ENCODE measurements at places on chromosomes 3 and 15. TPM values are rescaled to one million over a fixed set of nuclear protein-coding genes. Genes with fewer than 3 reads are reported as not detected.

Gene SPTBN5
- 1.1 TPM for total RNA-seq

DNA sequence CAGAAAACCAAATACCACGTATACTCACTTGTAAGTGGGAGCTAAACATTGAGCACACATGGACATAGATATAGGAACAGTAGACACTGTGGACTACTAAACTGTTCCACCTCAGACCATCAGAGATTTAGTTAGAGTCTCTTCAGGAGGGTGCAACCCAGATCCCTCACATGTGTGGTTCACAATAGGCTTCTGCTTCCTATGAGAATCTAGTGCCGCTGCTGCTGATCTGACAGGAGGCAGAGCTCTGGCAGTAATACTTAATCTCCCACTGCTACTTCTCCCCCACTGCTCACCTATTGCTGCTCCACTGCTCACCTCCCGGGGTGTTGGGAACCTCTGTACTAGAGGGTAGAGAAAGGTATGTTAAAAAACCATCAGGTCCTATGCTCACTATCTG is 533.3 kb downstream of the NSUN3 start:
- no peak for DNase-seq

- peak; percentile 14 for DNase-seq
Observed at GRCh38 chr3:141825216-141826011, 51.0 kb upstream of the ATP1B3 start.

DNA sequence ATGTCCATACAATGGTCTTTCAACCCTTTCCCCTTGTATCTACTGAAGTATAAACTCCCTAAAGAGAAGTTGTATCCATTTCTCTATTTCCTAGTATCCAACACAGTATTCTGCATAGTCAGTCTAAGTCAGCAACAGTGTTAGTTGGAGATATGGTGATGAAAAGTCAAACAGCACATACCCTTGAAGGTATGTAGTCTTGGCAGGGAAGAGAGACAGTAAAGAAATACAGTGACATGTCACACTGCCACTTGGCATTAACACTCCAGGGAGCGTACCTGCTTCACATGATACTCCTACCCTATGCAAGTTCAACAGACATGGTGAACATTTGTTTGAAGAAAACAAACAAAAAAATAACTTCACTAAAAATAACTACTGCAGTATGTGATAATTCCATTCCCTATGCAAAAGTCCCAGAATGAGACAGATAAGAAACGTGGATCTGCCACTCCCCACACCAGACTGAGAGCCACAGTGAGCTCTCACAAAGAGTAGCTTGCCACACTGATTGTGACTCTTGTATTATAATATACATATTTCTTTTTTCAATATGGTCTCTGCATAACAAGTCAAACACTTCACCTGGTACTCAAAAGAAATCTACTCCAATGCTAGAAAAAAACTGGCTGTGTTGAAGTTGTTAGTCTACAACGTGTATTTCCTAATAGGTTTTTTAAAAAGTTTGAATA is 5.9 kb downstream of the PDCD10 start:
- no peak for DNase-seq

- DNase-seq, result no peak
Observed at GRCh38 chr15:89767411-89767915, 8.7 kb upstream of the MESP2 start.

Gene COL6A6
- 0.21 TPM for total RNA-seq

Gene ZNF385D
- total RNA-seq, result not detected

DNA sequence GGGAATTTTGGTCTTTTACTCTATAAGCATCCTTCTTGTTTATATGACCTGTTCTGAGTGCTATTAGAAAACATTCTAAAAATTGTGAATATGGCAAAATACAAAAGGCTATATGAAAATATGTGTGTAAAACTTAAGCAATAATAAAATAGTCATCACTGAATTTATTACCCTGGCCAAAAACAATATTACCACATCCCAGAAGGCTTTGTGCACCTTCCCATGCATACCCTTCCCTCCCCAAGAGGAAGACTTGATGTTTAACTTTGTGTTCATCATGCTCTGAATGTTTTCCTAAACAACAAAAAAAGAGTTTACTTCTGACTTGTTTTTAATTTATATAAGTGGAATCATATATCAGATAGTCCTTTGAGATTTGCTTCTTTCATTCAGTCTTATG is 155.1 kb upstream of the TNIK start:
- DNase-seq, result no peak

GRCh38 chr3:151305060-151305774 is 11.4 kb downstream of the GPR87 start:
- peak; percentile 97 for DNase-seq

- DNase-seq, result no peak
Observed at GRCh38 chr15:74782259-74783071, 585 bp downstream of the CSK start.

- no peak for DNase-seq
Observed at GRCh38 chr3:138687236-138687635, 78.7 kb downstream of the FAIM start.

DNA sequence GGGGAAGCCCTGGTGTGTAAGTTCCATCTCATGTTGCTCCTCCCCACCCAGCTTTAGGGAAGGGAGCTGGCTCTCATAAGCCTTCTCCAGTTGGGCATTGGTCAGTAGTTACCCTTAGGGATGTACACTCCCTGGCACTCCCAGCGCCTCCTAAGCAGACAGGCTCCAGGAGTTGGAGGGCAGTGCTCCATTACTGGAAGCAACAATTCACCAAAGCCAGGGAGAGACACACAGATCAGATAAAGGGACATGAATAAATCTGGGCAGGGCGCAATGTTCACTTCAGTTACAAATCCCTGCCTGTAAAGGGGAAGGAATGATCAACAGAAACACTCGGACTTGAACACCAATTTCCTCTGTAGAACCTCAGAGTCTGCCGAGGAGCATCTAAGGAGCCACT is 169.1 kb upstream of the CTNNB1 start:
- DNase-seq, result no peak

GRCh38 chr3:60048447-60048848 is 998.6 kb upstream of the CFAP20DC start:
- no peak for DNase-seq

Gene LSMEM2
- total RNA-seq, result 1.1 TPM

- DNase-seq, result no peak
Observed at GRCh38 chr3:166713787-166714186, 666.3 kb downstream of the ZBBX start.

DNA sequence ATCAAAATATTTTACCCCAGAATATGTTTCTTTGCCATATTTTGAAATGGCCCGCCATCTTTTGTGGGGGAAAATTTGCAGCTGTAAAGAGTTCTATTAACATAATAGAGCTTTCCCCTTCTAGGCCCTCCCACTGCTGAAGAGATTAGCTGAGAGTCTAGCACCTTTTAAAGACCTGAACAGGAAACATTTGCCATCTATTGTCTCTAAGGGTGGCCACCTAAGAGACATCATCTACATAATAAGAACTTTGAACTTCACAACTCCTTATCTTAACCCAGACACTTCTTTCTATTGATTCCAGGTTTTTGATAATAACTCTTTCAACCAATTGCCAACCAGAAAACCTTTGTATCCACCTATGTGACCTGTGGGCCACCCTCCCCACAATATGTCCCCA is 54.7 kb upstream of the TRPM1 start:
- DNase-seq, result no peak

- no peak for DNase-seq
Observed at GRCh38 chr3:108985844-108986243, 32.2 kb upstream of the GUCA1C start.

- DNase-seq, result no peak
Observed at GRCh38 chr15:74937272-74937589, 642 bp downstream of the COX5A start.

Gene CCDC51
- 29.9 TPM for total RNA-seq

DNA sequence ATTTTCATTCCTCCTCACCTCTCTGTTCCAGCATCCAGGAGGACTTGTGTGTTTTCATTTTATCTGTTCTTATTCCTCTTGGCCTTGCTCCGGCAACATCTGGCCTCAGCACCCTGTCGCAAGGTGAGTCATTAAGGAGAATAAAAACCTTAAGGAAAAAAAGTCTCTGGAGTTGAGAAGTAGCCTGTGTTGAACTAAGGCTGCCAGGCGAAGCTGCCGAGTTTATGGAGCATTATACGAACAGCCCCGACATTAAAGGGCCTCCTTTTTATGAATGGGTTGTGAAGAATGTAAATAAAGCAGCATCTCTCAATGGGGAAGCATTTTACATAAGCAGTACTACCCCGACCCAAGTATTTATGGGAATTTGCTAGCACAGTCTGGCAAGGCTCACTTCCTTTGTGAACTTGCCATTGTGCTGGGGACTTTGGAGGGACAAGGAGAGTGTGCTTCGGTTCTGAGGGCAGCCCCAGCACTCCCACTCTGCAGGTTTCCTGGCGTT is 4.7 kb downstream of the BAHD1 start:
- DNase-seq, result peak; percentile 37

GRCh38 chr3:150697646-150698045 is 6.1 kb downstream of the ERICH6 start:
- no peak for DNase-seq

GRCh38 chr3:154517404-154517803 is 87.4 kb upstream of the GPR149 start:
- no peak for DNase-seq

DNA sequence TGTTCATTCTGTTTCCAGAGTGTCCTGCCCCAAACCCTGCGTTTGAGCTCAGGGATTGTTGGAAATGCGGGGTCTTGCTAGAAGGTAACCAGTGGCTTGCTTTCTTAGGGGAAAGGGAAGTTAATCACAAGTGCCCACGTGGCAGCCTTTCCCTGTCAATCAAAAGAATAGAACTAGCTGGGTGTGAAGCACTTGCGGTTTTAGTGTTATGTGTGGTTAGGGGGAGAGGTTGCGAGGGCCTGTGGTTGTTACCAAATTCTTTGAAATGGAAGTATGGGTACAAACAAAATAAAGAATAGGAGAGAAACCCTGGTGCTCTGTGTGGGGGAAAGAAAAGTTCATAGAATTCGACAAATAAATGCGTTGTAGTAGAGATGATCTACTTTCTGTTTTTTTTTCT is 67.6 kb downstream of the FNDC3B start:
- DNase-seq, result peak; percentile 40

Gene MRAS
- 12.3 TPM for total RNA-seq

- DNase-seq, result peak; percentile 79
Observed at GRCh38 chr15:92906563-92907081, 6.5 kb downstream of the CHD2 start.

- no peak for DNase-seq
Observed at GRCh38 chr3:69809076-69809835, 70.0 kb downstream of the MITF start.

GRCh38 chr3:67416703-67417102 is 237.7 kb downstream of the SUCLG2 start:
- no peak for DNase-seq

DNA sequence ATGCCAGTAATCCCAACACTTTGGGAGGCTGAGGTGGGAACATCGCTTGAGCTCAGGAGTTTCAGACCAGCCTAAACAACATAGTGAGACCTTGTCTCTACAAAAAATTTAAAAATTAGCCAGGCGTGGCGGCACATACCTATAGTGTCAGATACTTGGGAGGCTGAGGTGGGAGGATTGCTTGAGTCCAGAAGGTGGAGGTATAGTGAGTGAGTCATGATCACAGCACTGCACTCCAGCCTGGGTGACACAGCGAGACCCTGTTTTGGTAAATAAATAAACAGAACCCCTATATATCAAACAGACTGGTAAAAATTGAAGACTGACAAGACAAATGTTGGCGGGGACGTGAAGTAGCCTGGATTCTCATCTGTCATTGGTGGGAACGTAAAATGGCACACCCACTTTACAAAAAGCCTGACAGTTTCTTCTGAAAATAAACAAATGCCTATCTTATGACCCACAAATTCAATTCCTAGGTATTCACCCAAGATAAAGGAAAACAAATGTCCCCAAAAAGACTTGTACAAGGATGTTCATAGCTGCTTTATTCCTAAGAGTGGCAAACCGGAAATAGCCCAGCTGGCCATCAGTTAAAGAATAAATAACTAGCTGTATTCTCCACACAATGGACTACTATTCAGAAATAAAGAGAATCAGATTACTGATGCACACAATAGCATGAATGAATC is 47.0 kb upstream of the GK5 start:
- DNase-seq, result peak; percentile 19

All from Daoy (cell line).